Activated CD4-positive, alpha-beta T cell treated with anti-CD3 and anti-CD28 coated beads for 36 hours (primary cell): ENCODE measurements at places on chromosomes 1 and 21. TPM values are rescaled to one million over a fixed set of nuclear protein-coding genes. Genes with fewer than 3 reads are reported as not detected.

GRCh38 chr1:153799566-153800465 is 24.6 kb downstream of the SLC27A3 start:
- H3K4me1 ChIP-seq, result peaks cover 12% of the 10 kb centered on the region
- H3K4me3 ChIP-seq, result no peak overlapping the region
- DNase-seq, result no peak
- peaks cover 5% of the 10 kb centered on the region for H3K36me3 ChIP-seq

Gene BNIPL
- 0.98 TPM for total RNA-seq

- H3K4me1 ChIP-seq, result peaks cover 2% of the 10 kb centered on the region
- no peaks in the 10 kb centered on the region for H3K36me3 ChIP-seq
- no peak overlapping the region for H3K4me3 ChIP-seq
- no peak overlapping the region for H3K27ac ChIP-seq
- peak; percentile 44 for DNase-seq
- peaks cover 11% of the 10 kb centered on the region for H3K27me3 ChIP-seq
Observed at GRCh38 chr21:30408782-30409494, 13.1 kb downstream of the KRTAP13-1 start.

- H3K27ac ChIP-seq, result no peak overlapping the region
- H3K4me1 ChIP-seq, result peaks cover 15% of the 10 kb centered on the region
- peaks cover 2% of the 10 kb centered on the region for H3K27me3 ChIP-seq
- no peak overlapping the region for H3K4me3 ChIP-seq
Observed at GRCh38 chr1:158331106-158331425, 265 bp downstream of the CD1B start.

DNA sequence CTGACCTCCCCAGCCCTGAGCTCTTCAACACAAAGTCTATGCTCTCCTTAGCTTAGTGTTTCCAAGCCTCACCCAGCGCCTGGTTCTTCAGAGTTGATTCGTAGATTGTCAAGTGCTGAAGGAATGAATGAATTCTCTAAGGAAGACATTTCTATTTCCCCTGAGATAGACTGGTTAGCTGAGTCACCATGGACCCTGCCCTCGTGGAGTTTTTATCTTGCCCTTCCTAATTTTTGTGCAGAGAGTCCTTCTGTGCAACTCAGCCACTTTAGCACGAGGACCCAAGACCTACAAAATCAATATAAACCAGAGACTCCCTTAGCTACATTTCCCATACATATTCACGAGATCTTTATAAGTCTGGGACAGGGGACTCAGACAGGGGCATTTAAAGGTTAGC is 2.6 kb upstream of the CD244 start:
- no peak overlapping the region for H3K27ac ChIP-seq
- H3K4me3 ChIP-seq, result no peak overlapping the region
- no peaks in the 10 kb centered on the region for H3K27me3 ChIP-seq
- peaks cover 23% of the 10 kb centered on the region for H3K4me1 ChIP-seq
- H3K36me3 ChIP-seq, result no peaks in the 10 kb centered on the region
- no peak for DNase-seq

Gene ALX3
- total RNA-seq, result not detected

Gene SORT1
- total RNA-seq, result 0.39 TPM

Gene NT5C1A
- total RNA-seq, result not detected

Gene MLLT11
- total RNA-seq, result 3.3 TPM

Gene BEND5
- total RNA-seq, result 25.9 TPM

GRCh38 chr1:211631168-211631567 is 44.3 kb downstream of the NEK2 start:
- no peak overlapping the region for H3K4me3 ChIP-seq
- no peak overlapping the region for H3K27ac ChIP-seq
- H3K4me1 ChIP-seq, result no peaks in the 10 kb centered on the region
- no peaks in the 10 kb centered on the region for H3K27me3 ChIP-seq
- no peak for DNase-seq
- no peaks in the 10 kb centered on the region for H3K36me3 ChIP-seq
